ENCODE measurements at places on chromosomes 4 and X.
A peak's percentile ranks its signal among the peaks of the same experiment; 100 is the strongest.

GRCh38 chr4:105068516-105068915 lies 78.2 kb upstream of the TET2 start:
- no peak for DNase-seq

- DNase-seq, result no peak
These were observed 331.0 kb upstream of the PCDH10 start for GRCh38 chr4:132818091-132818490.

GRCh38 chr4:95957054-95957453 lies 117.2 kb downstream of the PDHA2 start:
- no peak for DNase-seq

GRCh38 chrX:105636667-105637066 lies 185.7 kb upstream of the NRK start:
- no peak for DNase-seq

DNA sequence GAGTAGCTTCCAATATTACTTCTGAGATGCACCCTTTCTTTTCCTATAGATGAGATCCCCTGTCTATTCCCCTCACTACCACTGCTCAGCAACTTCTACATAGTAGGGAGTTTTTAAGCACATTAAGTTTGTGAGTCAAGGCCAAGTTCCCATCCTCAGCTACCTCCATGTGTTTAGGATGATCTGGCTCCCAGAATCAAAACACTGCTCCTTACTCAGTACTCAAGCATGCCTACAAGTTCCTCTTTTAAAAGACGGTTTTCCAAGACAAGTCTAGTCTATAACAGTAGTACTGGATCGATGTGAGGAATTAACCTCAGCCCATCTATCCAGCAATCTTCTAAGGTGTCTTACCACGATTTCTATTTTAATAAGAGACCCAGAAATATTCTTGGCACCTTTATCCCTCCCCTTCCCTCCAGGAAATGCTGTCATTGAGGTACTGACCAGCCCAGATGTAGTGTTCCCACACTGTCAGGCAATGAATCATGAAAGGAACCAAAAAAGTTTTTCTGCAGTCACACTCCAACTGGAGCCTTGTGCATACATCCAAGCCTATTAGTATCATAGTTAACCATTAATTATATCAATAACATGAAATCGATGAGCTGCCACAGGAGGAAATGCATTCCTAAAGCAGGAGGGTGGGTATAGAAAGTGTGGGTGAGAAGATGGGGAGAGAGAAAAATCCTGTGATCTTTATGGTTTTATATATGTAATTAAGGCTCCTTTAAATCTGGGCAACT lies 29.6 kb downstream of the AREG start:
- DNase-seq, result no peak

DNA sequence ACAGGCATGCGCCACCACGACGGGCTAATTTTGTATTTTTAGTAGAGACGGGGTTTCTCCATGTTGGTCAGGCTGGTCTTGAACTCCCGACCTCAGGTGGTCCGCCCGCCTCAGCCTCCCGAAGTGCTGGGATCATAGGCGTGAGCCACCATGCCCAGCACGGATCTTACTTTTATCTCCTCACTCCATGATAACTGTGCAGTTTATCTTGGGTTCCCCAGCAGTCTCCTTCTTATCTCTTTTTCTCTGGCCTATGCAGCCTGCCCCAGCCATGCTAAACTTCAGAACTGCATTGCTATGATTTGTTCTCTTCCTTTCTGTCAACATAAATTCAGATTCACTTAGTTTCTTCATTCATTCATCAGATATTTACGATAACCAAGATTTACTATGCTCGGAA lies 22.4 kb downstream of the PAGE1 start:
- no peak for DNase-seq

- DNase-seq, result peak; percentile 82
These were observed 952 bp downstream of the ARSD start for GRCh38 chrX:2928191-2928582.

DNA sequence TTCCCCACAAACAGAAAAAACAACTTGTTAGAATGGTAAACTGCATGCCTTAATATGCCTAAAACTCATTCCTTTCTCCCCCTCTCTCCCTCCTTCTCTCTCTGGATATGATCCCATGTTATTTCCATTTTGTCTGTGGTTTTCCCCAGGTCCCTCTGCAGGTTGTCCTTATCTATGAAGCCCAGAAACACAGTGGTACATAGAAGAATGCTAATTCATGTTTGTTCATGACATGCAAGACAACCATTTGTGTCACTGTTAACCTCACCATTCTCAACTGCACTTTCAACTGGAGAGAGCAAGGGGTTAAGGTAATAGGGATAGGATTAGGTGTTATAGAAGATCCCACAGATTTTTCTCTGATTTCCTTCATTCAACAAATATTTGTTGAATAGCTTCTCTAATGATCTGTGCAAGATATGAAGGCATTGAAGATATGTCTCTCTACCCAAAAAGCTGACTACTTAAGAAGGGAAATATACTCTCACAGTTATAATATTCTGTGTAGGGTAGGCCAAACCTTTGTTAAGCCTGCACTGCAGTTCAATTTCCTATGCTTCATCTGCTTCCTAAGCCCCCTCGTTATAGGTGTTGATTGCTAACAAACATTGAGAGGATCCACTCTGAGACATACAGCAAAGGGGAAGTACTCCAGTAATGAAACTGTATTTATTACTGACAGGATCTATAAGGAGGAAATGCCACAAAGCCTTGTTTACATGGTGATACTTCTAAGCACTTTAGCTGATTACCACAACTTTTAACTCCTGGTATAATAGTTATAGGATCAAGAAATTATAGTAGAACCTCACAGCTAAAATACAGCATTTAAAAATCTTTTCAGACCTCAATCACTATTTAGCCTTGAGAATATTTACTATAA lies 96.1 kb downstream of the FRYL start:
- no peak for DNase-seq

DNA sequence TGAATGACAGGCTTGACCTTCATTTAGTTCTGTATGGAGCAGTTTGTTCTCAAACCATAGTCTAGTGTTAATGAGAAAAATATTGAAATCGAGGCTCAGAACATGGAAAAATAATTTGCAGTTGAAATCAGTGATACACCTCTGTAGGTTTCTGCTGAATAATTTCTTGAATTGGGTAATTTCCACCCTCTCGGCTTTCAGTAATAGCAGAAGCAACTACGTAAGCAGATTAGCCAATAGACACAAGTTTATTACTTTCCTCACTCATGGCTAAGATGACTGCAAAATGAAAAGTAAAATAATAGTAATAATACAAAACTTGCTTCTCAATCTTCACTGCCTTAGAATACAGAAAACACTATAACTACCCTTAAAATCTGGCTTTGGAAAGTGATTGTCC lies 46.0 kb downstream of the USP38 start:
- no peak for DNase-seq

DNA sequence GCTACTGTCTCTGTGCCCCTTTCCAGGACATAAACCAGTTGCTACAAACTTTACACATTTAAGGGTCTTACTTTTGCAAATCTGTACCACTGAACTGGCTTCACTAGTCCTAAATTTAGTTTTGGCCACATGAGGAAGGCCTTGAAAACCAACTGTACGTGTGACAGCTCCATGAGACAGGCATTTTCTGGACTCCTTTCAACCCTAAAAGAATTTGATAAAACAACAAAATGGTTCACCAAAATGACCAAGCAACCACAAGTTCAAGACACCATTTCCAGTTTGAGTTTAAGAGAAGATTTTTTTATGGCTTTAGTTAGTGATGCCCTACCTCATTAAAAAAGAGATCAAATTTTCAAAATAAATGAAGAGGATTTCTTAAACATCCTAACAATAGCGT lies 246.4 kb downstream of the ZNF674 start:
- DNase-seq, result no peak

DNA sequence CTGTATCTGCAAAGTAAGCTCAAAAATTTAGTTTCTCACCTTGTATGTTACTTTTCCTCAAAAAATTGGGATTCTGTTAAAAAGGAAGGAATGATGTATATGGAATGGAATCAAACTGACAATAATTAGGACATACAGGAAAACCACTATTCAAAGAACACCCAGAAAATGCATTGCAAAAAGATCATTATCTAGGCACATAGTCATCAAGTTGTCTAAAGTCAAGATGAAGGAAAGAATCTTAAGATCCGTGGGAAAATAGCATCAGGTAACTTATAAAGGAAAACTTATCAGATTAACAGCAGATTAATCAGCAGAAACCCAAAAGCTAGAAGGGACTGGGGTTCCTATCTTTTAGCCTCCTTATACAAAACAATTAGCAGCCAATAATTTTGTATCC lies 23.1 kb upstream of the PLK4 start:
- no peak for DNase-seq

GRCh38 chr4:85808864-85809263 lies 333.9 kb downstream of the ARHGAP24 start:
- DNase-seq, result no peak

GRCh38 chr4:163911891-163912290 lies 417.4 kb downstream of the TMA16 start:
- no peak for DNase-seq

DNA sequence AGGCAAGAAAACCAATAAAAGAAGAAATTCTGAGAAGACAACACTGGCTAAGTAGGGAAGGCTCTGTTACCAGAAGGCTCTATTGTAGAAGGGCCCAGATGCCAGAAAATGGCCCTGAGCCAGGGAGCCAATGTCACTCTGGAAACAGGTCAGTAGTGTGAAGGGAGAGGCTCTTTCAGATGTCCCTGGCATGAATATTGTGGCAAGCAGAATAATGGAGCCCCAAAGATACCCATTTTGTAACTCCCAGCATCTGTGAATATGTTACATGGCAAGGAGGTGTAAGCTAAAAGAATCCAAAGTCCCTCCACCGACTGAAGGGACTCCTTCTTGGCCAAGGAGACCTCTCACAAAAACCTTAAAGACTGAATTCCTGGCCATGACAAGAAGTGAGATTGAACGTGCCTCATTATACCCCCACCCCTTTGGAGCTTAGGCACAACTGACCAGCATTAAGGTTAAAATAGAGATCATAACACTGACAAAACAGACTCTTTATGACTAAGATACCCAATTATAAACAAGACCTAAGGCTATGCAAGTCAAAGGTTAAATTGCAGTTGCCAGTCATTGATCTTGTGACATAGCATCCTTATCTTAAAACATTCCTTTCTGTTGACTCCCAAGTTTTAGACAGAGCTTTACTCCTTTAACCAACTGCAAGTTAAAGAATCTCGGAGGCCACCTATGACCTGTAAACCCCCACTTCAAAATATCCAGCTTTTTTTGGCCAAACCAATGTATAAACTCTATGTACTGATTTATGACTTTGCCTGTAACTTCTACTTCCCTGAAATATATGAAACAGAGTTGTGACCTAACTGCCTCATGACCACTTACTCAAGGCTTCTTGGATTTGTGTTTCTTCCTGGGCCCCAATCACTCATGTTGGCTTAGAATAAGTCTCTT lies 42.2 kb upstream of the SMIM10 start:
- no peak for DNase-seq

- no peak for DNase-seq
These were observed 108.3 kb downstream of the AGTR2 start for GRCh38 chrX:116278826-116279225.

DNA sequence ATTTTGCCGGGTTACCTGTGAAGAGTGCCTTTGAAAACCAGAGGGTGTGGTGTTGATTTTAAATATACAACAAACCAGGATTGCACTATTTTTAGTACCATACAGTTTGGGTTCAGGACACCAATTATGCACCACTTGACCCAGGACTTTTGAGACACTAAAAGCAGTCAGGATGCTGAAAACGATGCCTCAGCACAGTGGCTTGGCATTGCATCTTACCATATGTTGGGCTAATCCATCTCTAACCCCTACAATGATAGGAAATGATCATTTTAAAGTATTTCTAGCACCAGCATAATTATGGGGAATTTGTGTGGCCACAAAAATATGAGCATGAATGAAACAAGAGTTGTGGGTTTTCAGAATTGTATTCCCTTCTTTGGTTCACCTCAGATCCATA lies 4.1 kb downstream of the IBSP start:
- DNase-seq, result no peak

DNA sequence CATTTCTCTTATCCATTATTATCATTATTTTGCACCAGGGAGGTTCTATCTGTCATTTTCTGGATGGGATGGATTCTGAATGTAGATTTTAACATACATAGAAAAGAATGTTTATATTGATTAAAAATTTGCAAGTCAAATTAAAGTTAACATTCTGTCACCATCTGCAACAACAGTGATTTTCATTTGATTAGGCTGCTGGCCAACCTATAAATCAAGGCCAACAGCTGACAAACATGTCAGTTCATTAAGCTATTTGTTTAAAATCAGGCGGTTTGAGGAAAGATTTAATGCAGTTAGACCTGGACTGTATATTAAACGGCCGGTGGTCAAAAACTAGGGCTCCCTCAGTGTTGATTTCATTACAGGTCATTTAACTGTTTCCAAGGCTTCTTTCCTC lies 109.5 kb upstream of the CBR4 start:
- DNase-seq, result no peak

DNA sequence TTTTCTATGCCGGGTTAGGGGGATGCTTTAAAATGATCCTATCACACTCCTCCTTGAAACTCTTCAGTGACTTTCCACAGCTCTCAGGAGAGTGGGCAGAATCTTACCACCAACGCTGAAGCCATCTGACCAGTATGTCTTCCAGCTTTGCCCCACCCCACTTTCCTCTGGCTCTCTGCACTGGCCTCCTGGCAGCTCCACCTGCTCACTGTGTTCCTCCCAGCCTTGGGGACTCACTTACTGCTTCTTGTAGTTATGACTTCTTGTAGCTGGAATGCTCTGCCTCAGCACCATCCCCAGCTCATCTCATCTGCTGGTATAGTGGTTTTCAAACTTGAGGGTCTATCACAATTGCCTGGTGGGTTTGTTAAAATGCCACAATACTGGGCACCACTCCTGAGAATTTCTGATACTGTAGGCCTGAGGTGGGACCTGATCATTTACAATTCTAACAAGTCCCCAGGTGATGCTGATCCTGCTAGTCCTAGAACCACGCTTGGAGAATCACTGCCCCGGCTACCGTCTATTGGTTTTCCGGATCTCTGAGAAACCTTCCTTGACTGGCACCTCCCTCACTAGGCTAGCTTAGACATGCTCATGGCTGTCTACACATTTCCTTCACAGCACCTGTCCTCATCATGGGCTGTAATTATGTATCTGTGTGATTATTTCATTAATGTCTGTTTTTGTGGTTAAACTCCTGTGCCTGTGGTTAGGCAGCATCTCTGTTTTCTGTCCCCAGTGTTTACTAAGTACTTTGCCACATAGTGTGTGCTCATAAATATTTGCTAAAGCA lies 152.2 kb downstream of the MGST2 start:
- no peak for DNase-seq

- DNase-seq, result no peak
These were observed 228.8 kb downstream of the SPCS3 start for GRCh38 chr4:176548571-176548970.

DNA sequence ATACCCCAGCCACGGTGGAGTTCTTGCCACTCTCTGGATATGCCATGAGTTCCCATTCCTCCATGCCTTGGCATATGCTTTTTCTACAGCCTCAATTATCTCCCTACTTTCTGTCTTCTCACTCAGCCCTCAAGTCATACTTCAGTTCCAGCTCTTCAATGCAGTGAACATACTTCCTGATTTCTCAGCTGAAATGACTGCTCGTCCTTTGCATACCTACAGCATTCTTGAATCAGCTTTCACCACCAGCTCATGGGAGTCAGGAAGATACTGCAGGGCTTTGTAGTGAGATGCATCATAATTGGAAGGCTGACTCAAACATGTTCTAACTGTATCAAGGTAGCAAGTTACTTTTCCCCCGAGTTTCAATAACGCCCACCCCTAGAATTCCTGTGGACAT lies 118.4 kb downstream of the APBB2 start:
- DNase-seq, result no peak

Data from left forelimb (tissue), 1 donor.